Left ventricle myocardium superior (tissue), 1 donor: ENCODE measurements at places on chromosomes 6 and 20. TPM values are rescaled to one million over a fixed set of nuclear protein-coding genes. Genes with fewer than 3 reads are reported as not detected.
A peak's percentile ranks its signal among the peaks of the same experiment; 100 is the strongest.

Gene FNDC11
- 0.15 TPM for total RNA-seq

Gene TINAG
- 0.15 TPM for total RNA-seq

Gene AIF1
- total RNA-seq = 15.5 TPM

DNA sequence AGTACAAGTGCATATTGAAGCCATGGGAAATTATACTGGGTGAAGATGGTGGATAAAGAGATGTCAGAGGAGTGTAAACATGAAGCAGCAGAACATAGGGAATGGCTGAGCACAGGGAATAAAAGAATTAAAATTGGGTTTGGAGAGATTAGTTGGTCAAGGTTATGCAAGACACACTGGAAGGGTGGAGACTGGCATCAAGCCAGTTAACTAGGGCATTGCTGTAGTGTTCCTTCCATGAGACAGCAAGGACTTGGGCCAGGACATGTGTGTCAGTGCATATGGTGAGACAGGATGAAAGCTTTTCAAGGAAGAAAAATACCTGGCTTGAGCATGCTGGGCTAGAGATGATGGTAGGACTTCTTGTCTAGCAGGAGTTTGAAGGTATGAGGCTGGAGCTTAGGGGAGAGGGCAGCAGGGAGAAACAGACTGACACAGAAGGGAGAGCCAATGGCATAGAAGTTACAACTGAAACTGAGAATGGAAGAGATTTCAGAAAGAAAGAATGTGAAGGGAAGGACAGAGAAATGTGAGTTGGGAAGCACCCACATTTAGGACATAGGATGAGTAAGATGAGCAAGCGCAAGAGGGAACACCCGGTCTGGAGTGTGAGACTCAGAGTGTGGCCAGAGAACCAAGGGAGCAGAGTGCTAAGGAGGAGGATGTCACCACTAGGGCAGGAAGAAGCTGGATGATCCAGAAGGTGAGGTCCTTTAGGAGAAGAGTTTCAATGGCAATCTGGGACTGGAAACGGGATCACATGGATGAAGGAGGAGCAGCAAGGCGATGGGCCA is 14.5 kb upstream of the TMEM170B start:
- DNase-seq = no peak

GRCh38 chr20:35907017-35907701 is 47.1 kb downstream of the SCAND1 start:
- peak; percentile 63 for DNase-seq
